NCI-H1694 (cell line): ENCODE measurements at places on chromosomes 1 and 21.

DNA sequence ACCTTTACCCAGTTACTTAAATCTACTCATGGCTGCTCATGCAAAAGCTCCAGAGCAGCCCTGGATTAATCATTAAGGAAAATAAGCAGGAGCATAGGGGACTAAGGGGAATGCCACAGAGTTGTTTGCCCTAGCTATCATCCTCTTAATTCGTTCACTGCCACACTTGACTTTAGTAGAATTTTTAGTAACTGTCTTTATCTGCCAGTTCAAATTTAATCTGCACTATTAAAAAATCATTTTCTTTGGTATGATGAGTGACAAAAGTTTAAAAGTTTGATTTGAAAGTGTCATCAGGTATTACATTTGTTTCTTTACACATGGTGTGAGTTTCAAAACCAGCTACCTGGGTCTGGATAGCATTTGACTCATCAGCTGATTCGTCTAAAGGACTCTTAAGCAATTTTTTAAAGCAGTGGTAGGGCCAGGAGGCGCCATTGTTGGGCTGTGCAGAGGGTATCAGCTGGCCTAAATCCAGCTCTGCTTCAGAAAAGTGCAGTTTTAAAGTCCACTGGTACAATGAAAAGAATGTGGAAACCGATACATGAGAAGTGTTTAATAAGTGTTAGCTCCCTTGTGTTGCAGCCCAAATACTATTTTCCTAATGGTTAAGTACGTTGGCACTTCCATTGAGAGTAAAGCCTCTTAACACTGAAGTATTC is 69.9 kb upstream of the DR1 start:
- DNase-seq: no peak

DNA sequence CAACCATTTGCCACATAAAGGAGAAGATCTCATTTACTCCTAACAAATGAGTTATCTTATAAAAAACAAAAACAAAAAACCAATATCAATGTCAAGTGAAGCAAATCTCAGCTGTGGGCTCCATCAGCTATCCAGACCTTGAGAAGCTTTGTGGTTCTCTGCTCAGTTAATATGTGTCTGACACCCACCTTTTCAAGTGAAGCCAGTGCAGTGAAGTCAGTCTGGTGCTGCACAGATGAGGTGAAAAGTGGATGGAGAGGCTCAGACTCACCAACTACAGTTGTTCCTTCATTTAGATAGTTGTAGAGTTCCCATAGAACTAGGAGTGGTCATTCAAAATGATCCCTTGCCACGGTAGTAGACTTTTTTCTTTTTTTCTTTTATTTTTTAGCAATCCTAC is 106.8 kb downstream of the NTNG1 start:
- DNase-seq: no peak

- no peak for DNase-seq
Observed at GRCh38 chr1:61233121-61233660, 150.8 kb downstream of the NFIA start.

DNA sequence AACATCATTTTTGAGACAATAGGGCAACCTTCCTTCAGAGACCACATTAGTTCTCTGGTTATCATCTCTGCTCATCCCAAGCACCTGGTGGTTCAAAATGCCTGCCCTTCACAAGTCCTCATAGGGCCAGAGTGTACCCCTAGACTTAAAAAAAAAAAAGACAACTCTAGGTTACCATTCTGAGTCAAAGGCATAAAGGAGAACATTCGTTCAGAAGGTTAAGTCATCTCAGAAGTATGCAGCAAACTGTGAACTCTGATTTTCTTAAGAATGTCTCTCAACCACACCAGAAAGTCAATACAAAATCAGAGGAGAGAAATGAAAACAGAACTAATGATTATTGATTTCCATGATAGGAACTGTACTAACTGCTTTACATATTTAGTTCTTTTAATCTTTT is 9.2 kb upstream of the BEND5 start:
- DNase-seq: no peak

DNA sequence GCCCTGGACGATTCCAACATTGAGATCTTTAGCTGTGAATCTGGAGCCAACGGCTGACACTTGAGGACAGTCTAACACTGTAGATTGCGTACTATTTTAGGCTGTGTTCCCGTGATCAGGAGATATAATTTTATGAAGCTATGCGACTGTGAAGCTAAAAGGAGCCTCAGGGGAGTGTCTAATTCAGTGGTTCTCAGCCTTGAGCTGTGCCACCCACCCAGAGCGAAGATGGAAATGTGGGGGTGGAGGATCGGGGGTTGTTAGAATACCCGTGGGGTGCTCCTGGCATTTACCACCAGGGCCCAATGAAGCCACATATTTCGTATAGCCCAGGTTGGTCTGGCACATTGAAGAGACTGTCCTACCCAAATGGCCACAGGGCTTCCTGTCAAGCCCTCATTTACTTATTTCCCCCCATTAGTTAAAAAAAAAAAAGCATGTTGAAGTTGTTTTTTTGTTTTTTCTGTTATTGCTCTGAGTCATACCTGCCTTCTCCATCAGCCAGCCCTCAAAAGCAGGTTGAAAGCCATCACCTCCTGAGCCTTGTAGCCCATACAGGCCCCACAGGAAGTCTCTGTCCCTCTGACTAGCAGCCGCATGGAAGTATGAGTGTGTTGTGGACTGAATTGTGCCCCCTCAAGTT is 141.7 kb downstream of the GALNT2 start:
- no peak for DNase-seq

- no peak for DNase-seq
Observed at GRCh38 chr21:26587736-26588201, 14.7 kb upstream of the CYYR1 start.

DNA sequence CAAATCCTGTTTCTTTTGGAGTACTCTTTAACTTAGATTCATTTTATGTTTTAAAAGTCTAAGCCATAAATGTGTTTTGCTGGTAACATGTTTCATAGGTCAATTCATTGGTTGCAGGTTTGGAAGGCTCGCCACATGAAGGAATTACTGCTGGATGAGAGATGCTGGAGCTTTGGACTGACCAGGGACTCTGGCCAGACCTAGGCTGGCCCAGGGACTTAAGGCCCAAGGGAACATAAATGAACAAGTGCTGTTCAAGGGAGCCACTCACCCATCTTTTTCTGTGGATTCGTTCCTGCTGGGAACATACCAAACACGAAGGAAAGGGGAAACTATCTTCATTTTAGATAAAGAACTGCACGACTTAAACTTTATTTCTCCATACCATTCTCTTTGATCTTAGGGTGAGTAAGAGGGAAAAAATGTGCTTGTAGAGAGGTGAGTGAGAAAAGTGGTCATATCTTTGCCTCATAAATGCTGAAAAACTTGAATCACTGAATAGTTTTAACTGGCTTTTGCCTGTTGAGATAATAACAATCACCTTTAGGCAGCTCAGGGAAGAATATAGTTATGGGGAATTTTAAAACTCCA is 15.3 kb upstream of the SHCBP1L start:
- DNase-seq: no peak

GRCh38 chr1:66244429-66244828 is 289.5 kb upstream of the SGIP1 start:
- DNase-seq: no peak

- no peak for DNase-seq
Observed at GRCh38 chr1:112457241-112457640, 51.5 kb upstream of the WNT2B start.

GRCh38 chr1:213925531-213926182 is 62.1 kb upstream of the PROX1 start:
- no peak for DNase-seq

DNA sequence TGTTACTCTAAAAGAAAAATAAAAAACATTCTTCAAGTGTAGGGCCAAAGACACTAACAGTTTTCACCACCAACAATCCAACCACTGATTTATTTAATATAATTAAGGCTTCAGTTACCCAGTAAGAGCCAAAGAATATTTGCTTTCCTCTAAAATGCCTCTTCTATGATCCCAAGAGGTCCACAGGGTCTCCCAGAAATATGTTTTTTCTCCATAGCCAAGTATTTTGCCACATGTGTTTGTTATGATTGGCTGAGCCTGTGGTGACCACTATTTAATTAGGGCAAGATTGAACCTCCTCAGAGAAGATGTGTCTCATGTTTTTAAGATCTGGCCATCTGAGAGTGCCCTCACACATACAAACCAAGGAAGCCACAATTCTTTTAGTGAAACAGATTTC is 135.9 kb downstream of the TPR start:
- no peak for DNase-seq

GRCh38 chr1:213669964-213670691 is 317.6 kb upstream of the PROX1 start:
- no peak for DNase-seq

GRCh38 chr1:238396140-238396539 is 505.4 kb upstream of the ZP4 start:
- no peak for DNase-seq

DNA sequence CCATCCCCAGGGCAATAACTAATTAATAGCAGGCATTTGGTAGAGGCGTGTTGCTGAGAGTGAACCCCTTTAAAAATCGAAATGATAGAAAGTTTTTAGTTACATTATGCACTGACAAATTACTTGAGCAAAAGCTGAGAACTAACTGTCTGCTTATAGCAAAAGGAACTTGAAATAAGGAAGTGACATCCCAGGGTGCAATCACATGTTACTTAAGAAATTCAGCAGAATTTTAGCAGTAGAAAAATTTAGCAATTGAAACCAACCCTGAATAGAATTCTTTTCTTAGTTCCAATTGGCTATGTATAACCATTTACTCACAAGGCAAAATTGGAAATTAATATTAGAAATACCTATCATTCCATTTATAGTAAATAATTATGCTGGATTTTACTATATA is 139.5 kb upstream of the SAMSN1 start:
- DNase-seq: no peak

GRCh38 chr1:66596191-66596590 is 62.2 kb downstream of the SGIP1 start:
- DNase-seq: no peak

DNA sequence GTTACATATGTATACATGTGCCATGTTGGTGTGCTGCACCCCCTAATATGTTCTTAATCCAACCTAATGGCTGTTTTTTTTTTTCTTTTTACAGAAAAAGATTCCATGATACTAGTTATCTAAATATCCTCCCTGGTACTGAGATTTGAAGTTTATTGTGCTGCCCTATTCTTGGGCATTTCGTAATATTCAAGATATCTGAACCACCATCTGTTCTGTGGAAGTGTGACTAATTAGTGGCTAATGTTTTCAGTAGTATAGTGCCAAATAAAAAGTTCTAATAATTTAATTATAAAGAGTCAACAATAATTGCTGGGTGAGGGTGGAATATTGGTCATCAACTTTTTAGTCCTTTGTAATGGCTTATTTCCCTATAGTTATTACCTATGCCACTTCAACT is 217.5 kb downstream of the GABPA start:
- DNase-seq: no peak

DNA sequence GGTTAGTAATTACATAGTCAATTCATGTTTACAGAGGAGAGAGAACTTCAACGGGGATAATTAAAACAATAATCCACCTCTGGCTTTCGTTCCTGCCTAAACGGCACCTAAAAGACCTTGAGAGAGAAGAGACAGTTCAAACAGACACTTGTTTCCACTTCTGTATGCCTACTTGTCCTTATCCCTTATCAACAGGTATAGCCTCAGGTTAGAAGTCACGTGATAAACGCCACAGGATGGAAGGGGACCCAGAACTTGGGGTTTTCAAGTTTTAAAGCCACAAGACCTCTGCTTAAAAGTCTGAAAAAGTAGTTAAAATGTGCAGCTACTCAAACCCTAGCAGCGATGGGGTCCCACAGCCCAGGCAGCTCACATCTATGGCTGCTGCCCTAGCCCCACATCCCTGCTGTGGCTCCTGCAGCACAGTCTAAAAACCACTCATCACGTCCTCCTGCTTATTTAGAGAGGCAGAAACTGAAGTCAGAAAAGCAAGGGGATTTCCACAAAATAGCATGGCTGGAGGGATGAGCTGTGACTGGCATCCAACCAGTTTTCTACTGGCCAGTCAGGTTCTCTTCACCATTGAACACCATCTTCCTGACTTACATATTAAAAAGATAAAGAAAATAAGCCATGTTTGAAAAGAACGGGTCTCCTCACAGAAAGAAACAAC is 51.2 kb upstream of the SEC16B start:
- DNase-seq: no peak

- DNase-seq: no peak
Observed at GRCh38 chr1:246214708-246215509, 292.2 kb downstream of the SMYD3 start.

DNA sequence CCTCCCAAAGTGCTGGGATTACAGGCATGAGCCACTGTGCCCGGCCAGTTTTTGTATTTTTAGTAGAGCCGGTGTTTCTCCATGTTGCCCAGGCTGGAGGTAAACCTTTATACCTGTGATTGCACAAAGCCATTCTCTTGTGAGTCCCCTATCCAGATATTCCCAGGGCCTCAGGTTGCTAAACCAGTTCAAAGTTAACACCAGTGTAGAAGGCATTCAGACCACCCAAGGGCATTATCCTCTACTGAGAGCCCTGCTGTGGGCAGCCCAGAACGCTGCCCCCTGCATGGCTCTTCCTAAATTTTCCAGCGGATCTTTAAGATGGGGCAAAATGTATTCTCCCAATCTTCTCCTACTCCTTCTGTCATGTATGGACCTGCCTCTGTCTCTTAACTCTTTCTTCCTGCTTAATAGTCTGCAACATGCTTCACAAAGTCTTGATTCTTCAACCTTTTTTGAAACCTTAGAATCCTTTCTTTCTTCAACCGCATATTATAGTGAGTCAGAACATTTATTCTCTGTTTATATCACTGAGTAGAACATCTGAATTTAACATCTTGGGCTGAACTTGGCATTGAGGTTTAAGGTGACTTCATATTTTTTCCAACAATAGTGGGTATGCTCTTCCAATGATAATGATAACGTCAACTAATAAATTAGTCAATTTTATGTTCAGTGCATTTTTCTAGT is 36.0 kb downstream of the UBE4B start:
- no peak for DNase-seq

GRCh38 chr1:32406629-32407111 is 12.4 kb upstream of the BSDC1 start:
- no peak for DNase-seq

GRCh38 chr1:17014671-17015567 is 3.2 kb upstream of the ATP13A2 start:
- no peak for DNase-seq

DNA sequence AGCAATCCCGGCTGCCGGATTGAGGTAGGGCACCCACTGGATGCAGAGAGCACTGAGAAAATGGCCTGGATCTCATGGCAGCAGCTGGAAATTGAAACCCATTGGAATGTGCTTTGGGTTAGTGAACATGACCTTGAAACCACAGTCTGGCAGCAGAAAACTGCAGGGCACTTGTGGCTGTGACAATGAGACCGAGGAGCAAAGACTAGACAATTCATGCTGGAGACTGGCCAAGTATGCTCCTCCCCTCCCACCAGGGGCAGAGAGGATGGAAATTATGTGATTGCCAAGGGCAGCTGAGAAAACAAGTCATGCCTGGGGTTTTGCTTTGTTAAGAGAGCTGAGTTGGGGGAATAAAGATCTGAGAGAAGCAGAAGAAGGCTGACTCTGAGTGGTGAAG is 60.7 kb downstream of the ZNF697 start:
- no peak for DNase-seq

DNA sequence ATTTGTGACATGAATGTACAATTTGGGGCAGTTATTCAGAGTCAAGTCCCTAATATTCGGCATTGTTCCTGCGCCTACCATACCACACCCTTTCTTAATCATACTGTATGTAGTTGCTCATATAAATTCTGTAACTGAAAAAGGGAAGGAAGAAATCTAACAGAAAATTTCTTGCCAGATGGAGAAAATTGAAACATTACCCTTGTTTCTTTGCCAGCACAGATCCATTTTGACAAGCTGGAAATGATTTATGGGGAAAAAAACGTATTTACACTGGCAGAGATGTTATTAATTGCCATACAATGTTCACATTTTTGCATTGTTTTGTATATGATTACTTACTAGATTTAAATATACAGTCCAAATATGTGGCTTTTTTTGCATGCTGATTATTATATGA is 363.8 kb upstream of the PKN2 start:
- no peak for DNase-seq
